CD8-positive, alpha-beta T cell (primary cell): ENCODE measurements at places on chromosomes 12 and 14.

- DNase-seq = no peak
Measured at GRCh38 chr12:84955298-84955697, 42.7 kb upstream of the SLC6A15 start.

GRCh38 chr14:61481701-61482100 lies 160.3 kb downstream of the PRKCH start:
- DNase-seq = no peak

- no peak for DNase-seq
Measured at GRCh38 chr14:96081224-96081623, 42.1 kb downstream of the C14orf132 start.

DNA sequence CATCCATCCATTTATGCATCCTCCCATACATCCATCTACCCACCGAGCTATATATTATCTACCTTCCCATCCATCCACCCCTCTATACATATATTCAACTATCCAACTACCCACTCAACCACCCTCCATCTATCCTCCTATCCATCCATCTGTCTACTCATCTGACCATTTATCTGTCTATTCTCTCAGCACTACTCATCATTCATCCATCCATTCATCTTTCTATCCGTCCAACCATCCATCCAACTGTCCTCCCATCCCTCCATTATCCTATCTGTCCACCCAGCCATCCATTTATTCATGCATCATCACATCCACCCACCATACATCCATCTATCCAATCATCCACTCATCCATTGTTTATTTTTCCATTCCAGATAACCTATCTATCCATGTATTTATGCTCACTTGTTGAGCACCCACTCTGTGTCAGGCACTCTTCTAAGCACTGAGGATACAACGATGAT lies 11.5 kb downstream of the ASB2 start:
- no peak for DNase-seq

DNA sequence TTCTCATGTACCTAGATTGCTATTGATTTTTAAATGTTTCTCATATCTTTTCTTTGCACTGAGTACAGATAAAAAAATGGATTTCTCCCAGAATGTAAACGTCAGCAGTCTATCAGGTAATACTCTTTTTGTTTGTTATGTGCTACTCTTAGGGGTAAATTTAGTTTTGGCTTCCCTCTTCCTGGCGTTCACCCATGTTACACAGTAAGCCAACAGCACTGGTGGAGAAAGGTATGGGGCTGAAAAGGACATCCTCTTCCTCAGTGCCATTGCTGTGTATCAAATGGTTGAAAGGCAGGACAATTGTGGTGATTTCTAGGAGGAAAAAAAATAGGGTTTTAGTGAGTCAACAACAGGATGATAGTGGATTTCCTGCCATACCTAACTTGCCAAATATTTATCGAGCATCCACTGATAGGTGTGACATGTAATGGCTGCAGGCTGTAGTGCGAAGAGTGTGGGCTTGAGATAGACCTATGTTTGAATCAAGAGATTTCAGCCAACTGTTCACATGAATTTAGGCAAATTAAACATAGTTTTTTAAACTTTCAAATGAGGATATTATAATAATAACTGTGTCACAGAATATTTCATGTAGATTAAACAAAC lies 7.5 kb downstream of the KLRF2 start:
- DNase-seq = no peak

DNA sequence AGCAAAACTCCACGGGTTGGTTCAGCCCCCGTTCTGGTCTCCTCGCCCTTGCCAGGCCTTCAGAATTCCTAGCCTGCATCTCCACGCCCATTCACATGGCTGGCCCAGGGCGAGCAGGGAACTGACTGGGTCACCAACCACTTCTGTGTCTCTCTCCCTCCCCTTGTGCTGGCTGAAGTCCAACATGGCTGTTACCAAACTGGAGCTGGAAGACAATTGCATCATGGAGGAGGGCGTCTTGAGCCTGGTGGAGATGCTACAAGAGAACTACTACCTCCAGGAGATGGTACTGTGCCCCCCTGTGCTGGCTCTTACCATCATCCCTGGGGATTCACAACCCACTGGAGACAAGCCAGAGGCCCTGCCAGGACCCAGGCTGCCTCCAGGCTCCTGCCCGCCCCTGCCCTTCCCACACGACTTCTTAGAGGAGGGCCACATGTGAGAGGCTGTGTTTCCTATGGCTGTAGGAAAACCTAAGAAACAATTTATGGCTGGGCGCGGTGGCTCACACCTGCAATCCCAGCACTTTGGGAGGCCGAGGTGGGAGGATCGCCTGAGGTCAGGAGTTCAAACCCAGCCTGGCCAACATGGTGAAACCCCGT lies 9.9 kb downstream of the LRRC74A start:
- no peak for DNase-seq

DNA sequence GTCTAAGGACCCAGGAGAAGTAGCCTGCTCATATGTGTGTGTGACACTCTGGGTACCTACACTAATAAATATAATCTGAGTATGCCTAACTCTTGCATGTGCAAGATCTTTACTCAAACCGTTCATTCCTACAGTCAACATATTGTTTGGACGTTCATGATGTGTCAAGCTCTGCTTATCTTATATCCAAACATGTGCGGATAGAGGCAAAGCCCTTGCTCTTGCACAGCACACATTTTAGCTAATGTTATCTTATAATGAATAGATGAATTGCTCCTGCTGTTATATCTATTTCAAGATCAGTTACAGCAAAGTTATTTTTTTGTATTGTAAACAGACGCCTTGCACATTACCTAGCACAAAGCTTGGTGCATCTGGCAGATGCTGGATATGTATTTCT lies 228.4 kb upstream of the FLRT2 start:
- DNase-seq = no peak

DNA sequence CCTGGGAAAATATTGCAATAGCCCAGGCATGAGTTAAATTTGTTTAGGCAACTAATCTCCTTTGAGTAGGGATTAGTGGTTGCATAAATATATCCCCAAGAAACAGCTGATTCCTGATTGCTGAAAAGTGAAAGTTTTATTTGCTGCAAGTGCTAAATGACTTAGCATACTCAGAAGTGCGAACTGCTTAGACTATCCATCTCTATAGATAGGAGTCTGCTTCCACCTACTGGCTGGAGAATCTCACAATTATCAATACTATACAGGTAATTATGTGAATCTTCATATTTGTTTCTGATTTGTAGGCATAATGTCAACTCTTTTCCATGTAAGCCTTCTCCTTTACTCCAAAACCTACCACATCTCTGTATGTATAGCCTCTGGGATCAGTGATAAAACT lies 12.0 kb upstream of the SLCO1B3 start:
- no peak for DNase-seq

DNA sequence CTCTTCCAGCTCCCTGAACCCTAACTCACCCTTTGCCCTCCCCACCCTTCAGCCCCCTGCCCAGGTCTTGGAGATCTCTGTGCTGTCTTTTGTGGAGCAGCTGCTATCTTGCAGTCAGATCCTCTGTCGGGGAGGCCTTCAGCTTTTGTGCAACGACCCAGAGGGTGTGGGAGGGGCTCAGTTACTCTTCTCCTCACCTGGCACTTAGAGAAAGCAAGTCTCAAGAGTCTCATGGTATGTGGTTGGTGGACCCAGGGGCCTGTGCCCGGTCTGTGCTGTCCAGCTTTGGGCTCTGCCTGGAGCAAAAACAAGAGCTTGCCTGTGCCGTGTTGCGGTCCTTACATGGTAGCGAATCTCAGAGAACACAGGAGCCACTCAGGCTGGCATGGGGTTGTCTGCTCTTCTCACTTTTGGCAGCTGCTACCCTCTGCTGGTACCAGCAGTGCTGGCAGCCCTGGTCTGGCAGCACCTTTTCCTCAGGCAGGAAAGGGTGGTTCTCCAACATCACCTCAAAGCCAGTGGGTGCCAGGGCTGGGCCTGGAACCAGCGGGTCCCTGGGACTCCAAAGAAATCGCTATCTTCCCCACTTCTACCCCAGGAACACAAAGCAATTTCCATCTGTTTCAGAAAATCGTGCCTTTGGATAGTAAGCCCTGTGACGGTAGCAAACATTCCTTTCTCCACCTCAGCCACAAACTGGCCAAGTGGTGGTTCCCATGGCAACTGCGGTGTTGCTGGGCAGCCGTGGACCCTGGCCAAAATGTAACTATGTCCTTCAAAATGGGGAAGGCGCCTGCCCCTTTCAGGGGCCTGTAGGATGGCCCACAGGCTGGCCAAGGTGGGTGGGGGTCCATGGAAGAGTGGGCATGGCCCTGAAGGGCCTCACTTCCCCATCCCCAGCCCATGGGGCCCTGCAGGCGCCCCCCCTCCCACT lies 90.0 kb downstream of the RIN3 start:
- peak; percentile 51 for DNase-seq

DNA sequence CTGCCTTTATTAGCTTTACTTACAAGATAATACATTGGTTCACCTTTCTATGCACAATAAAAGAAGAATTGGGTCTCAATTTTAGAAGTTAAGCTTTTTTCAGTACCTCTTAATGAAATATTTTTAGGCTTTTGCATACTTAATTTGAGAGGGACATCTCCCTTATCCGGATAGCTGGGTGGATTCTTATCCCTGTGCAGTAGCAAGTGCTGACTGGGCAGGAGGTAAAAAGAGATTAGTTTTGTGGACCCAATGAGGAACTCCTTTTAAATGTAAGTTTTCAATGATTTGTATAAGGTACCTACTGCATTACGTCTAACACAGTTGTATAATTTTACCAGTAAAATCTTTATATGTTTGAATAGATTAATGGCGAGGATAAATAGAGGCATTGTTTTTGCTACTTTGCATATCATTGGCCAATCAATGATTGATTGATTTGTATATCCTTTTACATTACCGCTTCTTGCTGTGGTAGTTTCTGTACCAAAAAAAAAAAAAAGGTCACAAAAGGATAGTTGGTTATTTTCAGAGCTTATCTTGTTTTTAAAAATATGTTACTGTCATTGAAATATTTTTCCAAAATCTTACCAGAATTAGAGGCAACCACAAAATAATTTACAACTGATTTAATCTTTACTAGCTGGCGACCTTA lies 2.2 kb downstream of the CPSF6 start:
- DNase-seq = no peak

- no peak for DNase-seq
Measured at GRCh38 chr12:123245678-123246077, 12.4 kb downstream of the MTRFR start.

DNA sequence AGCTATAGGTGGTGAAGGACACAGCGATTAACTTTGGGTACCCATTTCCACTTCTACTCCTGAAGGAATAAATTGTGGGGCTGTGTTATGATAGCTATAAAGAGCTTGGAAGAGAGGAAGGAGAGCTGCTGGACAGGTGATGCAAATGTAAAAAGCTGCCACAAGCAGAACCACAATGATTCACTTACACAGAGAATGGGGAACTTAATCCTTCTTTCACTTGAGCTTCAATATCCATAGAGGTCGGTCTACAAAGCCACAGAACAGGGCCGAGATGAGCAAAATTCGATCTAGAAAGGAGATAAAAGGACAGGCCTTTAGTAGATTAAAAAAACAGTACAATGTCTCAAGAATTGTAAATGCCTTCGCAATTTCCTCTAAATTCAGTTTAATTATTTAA lies 831.1 kb downstream of the LRFN5 start:
- no peak for DNase-seq

DNA sequence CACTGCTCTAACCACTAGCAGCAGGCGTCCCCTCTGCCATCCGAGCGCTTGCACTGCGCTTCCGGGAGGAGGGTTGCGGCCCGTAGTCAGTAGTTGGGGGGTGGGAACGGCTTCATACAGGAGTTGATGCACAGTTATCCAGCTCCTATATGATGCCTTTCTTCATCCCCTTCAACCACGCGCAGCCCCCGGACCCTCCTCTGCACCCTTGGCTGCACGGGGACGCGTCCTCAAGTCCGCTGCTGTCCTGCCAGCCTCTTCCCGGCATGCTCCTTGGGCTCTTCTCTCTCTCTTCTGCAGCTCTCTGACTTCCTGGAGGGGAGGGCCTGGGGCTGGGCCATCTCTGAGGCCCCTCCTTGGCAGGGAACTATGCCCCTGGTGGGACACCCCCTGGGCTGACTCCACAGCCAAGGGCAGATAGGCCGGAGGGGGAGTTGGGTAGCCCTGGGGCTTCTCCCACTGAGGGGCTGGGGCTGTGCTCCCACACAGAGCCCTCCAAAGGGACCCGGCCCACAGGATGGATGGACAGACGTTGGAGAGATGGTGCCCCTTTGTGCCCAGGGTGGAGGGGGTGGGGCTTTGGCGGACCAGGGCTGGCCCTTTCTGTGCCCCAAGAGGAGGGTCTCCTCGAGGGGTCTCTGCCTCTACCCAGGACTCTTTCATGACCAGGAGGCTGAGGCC lies 29.0 kb downstream of the RTL1 start:
- no peak for DNase-seq

GRCh38 chr12:119079530-119079929 lies 98.2 kb downstream of the SRRM4 start:
- no peak for DNase-seq

- no peak for DNase-seq
Measured at GRCh38 chr12:50082644-50083043, 2.5 kb upstream of the SMARCD1 start.

GRCh38 chr12:126950266-126950665 lies 1316.7 kb upstream of the TMEM132C start:
- DNase-seq = no peak

DNA sequence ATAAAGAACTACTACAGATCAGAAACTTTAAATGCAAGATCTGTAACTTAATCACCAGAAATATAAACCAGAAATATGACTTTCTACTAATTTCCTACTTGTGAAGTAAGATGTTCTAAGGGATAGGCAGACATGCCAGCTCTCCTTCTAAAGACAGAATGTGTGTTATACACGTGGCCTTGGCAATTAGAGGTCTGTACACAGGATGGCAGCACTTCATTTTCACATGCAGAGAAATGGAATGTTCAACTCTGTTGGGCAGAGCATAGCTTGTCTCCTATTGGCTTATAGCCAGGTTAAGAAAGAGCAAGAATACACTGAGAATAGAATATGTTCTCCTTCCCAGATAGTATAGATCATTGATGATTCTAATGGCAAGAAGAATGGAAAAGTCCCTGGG lies 403.8 kb downstream of the DAD1 start:
- DNase-seq = no peak
